Cerebellum (tissue), 4 donors: ENCODE measurements at places on chromosomes 5 and 9. TPM values are rescaled to one million over a fixed set of nuclear protein-coding genes. Genes with fewer than 3 reads are reported as not detected.

DNA sequence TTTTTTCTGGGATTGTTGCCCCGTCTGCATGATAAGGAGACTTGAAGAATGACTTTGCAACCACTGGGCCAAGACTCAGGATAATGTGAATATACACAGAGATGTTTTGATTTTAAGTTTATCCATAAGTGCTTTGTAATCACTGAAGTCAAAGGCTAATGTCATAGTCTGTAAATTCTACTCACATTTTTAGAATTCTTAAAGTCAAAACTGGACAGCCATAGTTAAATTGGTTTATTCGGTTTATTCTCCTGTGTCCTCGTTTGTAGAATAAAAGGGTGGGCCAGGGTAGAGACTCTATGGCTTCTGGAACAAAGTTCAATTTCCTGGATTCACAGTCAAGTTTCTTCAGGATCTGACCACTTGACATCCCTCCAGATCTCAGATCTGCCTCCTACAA is 327.7 kb upstream of the TNC start:
- DNase-seq, result no peak

DNA sequence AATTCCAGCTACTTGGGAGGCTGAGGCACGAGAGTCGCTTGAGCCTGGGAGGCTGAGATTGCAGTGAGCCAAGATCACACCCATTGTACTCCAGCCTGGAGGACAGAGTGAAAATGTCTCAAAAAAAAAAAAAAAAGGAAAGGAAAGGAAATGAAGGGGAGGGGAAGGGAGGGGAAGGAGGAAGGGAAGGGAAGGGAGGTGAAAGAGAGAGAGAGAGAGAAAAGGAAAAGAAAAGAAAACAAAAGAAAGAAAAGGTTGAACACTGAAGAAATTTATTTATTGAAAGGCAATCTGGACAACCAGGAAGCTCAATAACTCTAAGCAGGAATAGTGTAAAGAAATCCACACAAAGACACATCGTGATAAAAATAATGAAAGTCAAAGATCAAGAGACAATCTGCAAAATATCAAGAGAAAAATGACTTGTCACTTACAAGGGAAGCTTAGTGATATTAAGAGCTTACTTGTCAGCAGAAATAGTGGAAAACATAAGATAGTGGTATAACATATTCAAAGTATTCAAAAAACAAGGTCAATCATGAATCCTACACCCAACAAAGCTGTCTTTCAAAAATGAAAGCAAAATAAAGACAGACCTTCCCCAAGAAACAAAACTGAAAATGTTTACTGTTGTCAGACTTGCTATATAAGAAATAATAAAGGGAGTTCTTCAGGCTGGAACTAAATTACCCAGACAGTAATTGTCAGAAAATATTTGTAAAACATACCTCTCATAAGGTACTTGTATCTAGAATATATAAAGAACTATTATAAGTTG is 10.9 kb upstream of the RIMOC1 start:
- no peak for DNase-seq

DNA sequence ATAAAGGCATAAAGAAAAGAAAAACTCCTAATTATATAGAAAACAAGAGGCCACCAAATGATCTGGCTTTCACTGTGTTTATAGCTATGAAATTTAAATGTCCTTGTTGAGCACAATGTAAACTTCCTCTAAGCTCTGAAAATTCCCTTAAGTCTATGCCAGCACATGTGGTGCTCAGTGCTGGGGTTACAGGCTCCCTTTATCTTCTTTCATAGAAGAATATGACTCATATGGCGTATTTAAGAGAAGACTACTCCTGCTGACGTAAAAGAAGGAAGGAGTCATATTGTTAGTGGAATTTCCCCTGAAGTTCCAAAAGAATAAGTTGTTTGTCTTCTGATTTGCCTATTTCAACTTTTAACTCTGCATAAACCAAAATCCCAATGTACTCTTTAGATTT is 30.4 kb downstream of the RNF145 start:
- no peak for DNase-seq

DNA sequence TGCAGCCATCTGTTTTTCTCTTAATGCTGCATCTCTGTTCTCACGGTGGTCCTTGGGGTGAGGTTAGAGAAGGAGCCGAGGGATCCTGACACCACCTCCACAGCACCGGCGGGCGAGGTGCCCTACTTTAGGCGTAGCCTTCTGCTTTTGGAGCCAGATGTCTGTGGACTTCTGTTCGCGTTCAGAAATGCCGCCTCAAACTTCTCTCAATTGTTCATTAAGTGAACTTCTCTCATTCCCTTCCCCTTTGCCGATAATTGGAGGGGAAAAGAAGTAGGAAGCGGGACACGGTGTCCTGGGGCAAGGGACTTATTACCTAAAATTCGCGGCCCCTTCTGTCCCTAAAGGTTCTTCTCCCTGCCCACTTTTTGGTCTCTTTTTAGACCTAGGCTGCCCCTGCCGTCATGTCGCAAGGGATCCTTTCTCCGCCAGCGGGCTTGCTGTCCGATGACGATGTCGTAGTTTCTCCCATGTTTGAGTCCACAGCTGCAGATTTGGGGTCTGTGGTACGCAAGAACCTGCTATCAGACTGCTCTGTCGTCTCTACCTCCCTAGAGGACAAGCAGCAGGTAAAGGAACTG is 455 bp downstream of the KIF20A start:
- no peak for DNase-seq

- no peak for DNase-seq
Observed at GRCh38 chr5:42956551-42956950, 83.6 kb downstream of the ANXA2R start.

- DNase-seq, result no peak
Observed at GRCh38 chr5:28398185-28398584, 1359.8 kb upstream of the CDH9 start.

GRCh38 chr9:70581955-70582350 is 167.5 kb upstream of the KLF9 start:
- no peak for DNase-seq

GRCh38 chr5:146802945-146803522 is 75.5 kb downstream of the PPP2R2B start:
- no peak for DNase-seq

The PPP3R2 gene
- 0.45 TPM for total RNA-seq

The SLC25A46 gene
- total RNA-seq, result 108 TPM
